Esophagus squamous epithelium (tissue), 5 donors: ENCODE measurements at places on chromosomes 5 and 9. TPM values are rescaled to one million over a fixed set of nuclear protein-coding genes. Genes with fewer than 3 reads are reported as not detected.

DNA sequence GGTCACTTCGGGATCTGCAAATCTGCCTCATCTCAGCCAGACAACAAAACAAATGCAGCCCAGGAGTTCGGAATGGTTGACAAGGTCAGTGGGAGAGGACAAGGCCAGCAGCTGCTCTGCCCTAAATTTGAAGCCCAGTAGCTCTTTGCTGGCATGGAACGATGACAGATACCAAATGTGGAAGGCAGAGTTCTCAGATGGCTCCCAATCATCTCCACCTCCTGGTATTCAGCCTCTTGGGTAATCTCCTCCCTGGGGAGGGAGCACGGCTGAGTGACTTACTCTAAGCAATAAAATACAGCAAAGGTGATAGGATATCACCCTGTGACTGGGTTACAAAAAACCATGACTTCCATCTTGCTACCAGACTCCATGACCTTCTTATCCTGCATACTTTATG is 172.8 kb downstream of the ENTREP1 start:
- no peak overlapping the region for H3K27ac ChIP-seq
- no peak for DNase-seq
- H3K36me3 ChIP-seq = no peaks in the 10 kb centered on the region
- no peaks in the 10 kb centered on the region for H3K27me3 ChIP-seq

TRIM36 gene
- 0.47 TPM for total RNA-seq

GRCh38 chr9:130872912-130873503 is 23.6 kb downstream of the QRFP start:
- no peaks in the 10 kb centered on the region for H3K27me3 ChIP-seq
- no peak for DNase-seq
- no peak overlapping the region for H3K4me3 ChIP-seq
- peaks cover 7% of the 10 kb centered on the region for H3K4me1 ChIP-seq
- H3K36me3 ChIP-seq = peaks cover 39% of the 10 kb centered on the region

GRCh38 chr5:132674671-132675506 is 1.1 kb downstream of the IL4 start:
- no peaks in the 10 kb centered on the region for H3K27me3 ChIP-seq
- no peaks in the 10 kb centered on the region for H3K36me3 ChIP-seq
- no peak overlapping the region for H3K4me3 ChIP-seq
- peaks cover 8% of the 10 kb centered on the region for H3K4me1 ChIP-seq
- no peak for DNase-seq

DNA sequence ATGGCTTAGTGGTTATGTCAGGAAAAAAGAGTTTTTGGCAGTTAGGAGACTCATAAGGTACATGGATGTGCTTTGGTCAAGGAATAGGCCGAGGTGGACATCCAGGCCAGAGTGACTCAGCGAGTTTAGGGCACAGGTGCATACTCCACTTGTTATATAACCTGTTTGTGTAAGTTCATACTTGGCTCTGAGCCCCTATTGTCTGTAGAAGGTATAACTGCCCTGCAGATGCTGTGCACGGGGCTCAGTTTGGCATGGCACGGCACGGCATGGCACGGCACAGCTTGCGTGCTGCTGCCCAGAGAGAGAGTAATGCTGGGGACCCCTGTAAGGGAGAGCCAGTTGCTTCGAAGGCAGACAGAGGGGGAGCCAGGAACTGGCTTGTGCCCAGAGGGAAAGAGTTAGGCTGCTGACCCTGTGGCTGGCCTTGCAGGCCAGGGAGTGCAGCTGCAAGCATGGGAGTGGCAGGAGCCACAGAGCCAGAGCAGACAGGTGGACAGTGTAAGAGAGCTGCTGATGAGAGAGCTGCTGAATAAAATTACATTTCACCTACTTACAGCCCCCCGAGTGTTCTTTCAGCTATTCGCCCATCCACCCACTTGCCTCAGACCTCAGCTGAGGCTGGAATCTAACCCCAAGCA is 32.2 kb downstream of the GCNT4 start:
- H3K4me1 ChIP-seq = no peaks in the 10 kb centered on the region
- H3K36me3 ChIP-seq = no peaks in the 10 kb centered on the region
- H3K27ac ChIP-seq = no peak overlapping the region
- DNase-seq = no peak

TMC1 gene
- 1.5 TPM for total RNA-seq

DNA sequence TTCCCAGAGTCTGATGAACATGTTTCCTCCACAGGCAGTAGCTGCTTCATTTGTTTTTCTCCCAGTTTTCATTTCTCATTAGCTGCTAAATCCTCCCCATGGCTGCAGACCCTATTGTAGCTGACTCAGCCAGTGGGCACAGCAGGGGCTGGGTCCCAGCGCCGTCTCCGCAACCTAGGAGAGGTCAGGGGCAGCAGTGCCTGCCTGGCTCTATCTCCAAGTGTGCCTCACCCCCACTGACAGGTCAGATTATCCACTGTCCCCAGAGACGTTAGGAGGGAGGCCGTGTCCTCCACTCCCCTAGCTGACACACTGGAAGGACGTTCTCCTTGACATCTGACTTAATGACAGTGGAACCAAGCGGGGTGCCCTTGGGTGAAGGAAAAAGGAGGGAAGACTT is 31.1 kb downstream of the KCNIP1 start:
- DNase-seq = no peak
- H3K36me3 ChIP-seq = no peaks in the 10 kb centered on the region
- no peak overlapping the region for H3K27ac ChIP-seq

GRCh38 chr9:114169952-114170770 is 14.8 kb downstream of the COL27A1 start:
- peaks cover 4% of the 10 kb centered on the region for H3K4me1 ChIP-seq
- no peaks in the 10 kb centered on the region for H3K36me3 ChIP-seq
- H3K27me3 ChIP-seq = no peaks in the 10 kb centered on the region
- DNase-seq = no peak

DNA sequence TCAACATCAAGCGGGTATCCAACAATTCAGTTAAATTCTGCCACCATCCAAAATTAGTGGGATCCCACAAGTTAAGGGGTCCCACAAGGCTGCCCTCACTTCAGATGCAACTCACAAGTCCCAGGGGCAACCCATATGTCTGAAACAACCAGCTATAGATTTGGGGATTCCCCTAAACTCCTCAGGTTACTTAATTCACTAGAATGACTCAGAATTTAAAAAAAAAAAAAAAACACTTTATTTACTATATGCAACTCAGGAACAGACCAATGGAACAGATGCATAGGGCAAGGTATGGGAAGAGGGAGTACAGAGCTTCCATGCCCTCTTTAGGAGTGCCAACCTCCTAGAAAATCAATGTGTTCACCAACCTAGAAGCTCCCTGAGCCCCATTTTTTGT is 15.1 kb downstream of the AUH start:
- H3K27ac ChIP-seq = no peak overlapping the region
- no peaks in the 10 kb centered on the region for H3K4me1 ChIP-seq
- H3K27me3 ChIP-seq = no peaks in the 10 kb centered on the region
- H3K36me3 ChIP-seq = peaks cover 39% of the 10 kb centered on the region
- no peak for DNase-seq
- H3K4me3 ChIP-seq = no peak overlapping the region

DNA sequence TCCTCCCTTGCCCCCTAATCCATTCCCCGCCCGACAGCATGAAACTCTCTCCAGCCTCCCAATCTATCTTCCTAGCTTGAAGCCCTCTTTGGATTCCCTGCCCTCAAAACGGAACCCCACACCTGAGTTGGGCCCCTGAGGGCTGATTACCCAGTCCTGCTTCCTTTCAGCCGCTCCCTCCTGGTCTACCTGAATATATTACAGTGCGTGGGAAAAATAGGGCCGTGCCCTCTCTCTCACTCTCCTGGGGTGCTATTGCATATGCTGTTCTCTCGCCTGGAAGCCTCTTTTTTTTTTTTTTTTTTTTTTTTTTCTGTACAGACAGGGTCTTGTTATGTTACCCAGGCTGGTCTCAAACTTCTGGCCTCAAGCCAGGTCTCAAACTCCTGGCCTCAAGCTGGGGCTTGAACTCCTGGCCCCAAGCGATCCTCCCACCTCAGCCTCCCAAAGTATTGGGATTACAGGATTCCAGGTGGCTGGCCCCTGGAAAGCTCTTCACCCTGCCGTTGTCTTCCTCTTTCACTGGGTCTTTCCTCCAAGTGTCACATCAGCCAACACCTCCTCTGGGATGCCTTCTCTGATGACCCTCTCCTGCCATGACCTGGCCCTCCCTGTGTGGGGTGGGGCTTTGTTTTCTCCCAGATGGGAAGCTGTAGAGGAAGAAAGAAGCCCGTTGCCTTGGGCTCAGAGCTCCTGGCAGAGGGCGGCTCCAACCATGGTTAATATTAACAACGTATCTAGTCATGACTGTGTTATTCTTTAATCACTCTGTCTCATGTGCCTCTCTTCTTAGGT is 8.2 kb downstream of the DNM1 start:
- H3K27me3 ChIP-seq = no peaks in the 10 kb centered on the region
- no peak for DNase-seq
- peak overlapping the region; percentile 11 for H3K27ac ChIP-seq
- no peak overlapping the region for H3K4me3 ChIP-seq

LOX gene
- total RNA-seq = 1.4 TPM
